Activated T-cell treated with anti-CD3 and anti-CD28 coated beads for 4 hours (primary cell): ENCODE measurements at places on chromosomes 11 and 22.

- DNase-seq: no peak
These were observed 55.0 kb downstream of the ZNRF3 start for GRCh38 chr22:28938286-28938833.

GRCh38 chr11:116731097-116731761, 41.6 kb downstream of the BUD13 start:
- DNase-seq: no peak

GRCh38 chr11:78221396-78222315, 32.9 kb downstream of the USP35 start:
- DNase-seq: no peak

GRCh38 chr11:37353192-37353591, 755.2 kb upstream of the RAG2 start:
- no peak for DNase-seq

DNA sequence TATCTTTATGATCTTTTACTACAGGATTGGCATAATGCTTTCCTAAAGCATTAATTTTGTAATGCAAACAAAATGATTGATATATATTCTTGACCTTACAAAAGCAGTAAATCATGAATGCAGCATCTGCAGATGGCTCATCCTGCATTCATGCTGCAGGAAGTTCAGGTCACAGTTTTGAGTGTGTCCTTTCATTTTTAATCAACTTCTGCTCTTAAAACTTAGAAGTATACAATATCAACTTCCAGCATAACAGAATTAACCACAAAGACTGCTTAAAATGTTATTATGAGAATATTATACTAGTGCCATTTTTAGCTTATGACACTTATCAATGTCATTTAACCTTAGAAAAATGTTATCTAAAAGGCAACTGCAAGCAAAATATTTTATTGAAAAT, 54.0 kb downstream of the SLC36A4 start:
- no peak for DNase-seq

DNA sequence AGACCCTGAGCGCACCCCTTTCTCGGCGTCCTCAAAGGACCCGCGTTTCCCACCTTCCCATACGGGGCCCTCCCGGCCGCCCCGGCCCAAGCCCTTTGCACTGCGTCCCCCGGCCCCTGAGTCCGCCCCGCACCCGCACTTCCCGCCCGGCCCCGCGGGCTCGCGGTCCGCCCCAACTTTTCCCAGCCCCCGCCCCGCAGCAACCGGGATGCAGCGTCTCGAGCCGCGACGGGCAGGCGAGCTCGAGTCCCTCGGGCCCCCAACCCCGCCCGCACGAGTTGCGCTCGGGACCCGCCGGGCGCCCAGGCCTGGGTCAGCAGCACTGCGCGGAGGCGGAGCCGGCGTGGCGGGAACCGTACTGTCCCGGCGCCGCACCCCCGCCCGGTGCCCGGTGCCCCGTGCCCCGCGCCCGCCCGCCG, 371 bp downstream of the SMCO4 start:
- DNase-seq: no peak

DNA sequence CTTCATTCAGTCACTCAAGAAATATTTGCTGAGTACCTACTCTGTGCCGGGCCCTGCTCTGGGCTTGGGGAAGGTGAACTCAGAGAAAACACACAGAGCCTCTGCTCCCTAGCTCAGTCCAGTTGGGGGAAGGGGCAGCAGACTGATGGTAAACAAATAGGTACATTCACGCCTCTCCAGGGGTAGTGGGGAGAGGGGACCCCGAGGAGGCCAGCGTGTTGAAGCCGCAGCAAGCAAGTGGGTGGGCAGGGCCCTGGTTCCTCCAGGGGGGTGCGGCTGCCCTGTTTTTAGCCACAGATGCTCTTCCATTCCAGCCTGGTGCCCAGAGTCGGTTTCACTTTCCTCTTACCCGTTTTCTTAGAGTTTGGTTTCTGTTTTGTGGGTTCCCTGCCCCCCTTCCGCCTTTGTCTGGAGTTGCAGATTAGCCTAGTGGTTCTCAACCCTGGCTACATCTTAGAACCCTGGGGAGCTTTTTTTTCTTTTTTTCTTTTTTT, 8.7 kb downstream of the DRAP1 start:
- DNase-seq: peak; percentile 64

DNA sequence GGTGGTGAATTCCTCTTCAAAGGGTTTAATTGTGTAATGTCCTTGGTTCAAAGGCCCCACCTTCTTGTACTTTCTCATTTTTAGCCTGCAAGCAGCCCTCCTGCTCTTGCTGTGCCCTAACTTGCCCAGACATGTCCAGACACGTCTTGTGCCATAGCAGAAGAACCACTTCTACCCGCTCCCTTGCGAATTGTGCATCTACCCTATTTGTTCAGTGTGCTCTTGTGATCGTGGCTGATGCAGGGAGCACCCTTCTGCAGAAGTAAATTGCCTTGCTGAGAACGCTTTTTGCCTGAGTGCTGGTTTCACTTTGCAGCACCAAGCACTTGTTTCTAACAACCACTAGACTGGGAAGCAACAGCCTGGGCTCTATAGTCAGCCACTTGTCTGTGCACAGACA, 249.4 kb downstream of the SBF2 start:
- no peak for DNase-seq
